NCI-H2029 (cell line): ENCODE measurements at places on chromosomes 1 and 21.

DNA sequence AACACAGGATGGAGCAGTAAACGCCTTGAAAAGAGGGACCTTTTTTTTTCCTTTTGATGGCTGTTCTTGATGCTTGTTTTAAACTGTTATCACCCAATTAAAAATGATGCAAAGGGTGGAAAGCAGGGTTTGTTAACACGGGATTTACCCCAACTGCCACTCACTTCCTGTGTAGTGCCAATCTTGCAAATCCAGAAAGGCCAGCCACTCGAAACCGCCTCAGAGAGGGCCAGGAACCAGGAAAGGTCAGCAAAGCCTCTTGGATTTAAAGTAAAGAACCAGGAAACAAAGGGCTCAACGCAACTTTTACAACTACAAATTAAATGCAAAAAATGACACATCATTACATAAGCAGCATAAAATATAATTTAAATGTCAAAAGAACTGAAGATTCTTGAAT, 347.4 kb downstream of the PDE4B start:
- peak; percentile 34 for DNase-seq

- no peak for DNase-seq
Measured at GRCh38 chr21:18810136-18810535, 406.6 kb upstream of the TMPRSS15 start.

GRCh38 chr1:166040202-166040997, 126.4 kb downstream of the FAM78B start:
- DNase-seq: no peak

DNA sequence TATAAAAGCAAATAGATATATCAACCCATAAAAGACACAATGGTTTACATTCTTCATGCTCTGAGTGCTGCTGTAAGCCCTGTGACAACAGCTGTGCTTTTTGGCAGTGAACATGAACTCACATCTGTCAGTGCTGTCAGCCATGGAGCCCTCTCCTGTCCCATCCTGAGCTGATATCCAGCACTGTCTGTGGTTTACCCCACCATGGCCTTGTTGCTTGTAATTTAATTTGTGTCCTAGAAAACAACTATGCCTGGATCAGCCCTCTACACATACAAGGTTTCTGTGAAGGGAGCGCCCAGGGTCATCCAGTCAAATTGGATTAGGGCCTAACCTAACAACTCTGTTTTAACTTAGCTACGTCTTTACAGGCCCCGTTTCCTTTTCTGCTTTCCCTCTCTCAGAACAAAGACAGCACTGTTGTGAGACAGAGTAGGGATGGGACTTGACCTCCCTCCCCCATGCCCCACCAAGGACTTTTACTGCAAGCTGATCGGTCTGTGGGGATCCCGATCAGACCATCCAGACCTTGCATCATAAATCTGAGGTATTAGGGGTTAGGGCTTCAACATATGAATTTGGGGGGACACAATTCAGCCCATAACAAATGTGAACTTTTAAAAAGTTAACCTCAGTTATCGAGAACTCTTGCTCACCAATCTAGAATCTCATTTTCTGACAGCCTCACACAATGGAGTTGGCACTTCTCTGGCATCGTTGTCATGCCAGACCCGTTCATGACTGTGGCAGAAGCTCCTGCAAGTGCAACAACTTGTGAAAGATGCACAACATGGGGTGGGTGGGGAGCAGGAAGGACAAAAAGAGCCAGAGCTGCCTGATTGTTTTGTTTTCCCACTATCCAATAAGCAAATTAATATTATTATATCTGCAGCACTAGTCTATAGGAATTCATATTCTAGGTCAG, 16.4 kb upstream of the SLC44A3 start:
- peak; percentile 64 for DNase-seq
